ENCODE measurements at places on chromosomes 1 and 21.

DNA sequence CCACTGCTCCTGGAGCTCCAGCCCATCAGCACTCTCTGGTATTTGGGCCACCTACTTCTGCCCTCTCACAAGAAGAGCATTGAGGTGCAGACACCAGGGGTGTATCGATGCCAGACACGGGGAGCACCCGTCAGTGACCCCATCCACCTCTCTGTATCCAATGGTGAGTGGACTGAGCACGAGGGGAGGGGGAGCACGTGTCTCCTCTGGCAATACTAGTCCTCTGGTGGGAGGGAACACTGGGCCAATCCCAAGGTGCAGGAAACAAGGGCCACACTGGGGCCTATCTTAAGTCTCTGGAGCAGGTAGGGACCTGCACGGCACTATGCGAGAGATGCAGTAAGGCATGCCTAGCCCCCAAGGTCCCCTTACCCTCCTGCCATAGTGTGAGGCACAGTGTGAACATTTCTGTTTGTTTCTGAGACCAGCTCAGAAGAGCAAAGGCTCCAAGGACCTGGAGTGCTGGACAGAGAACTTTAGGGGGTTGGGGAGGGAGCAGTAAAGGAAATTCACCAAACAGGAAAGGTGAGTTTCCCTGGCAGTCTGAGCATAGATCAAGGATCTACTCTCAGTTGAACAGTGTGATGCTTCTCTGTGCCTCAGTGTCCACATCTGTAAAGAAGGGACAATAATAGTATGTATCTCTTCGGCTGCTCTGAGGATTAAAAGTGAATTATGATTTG, 2.3 kb downstream of the FCRLB start:
- no peak for DNase-seq

GRCh38 chr1:92481599-92481925, 5.2 kb downstream of the GFI1 start:
- no peak for DNase-seq

DNA sequence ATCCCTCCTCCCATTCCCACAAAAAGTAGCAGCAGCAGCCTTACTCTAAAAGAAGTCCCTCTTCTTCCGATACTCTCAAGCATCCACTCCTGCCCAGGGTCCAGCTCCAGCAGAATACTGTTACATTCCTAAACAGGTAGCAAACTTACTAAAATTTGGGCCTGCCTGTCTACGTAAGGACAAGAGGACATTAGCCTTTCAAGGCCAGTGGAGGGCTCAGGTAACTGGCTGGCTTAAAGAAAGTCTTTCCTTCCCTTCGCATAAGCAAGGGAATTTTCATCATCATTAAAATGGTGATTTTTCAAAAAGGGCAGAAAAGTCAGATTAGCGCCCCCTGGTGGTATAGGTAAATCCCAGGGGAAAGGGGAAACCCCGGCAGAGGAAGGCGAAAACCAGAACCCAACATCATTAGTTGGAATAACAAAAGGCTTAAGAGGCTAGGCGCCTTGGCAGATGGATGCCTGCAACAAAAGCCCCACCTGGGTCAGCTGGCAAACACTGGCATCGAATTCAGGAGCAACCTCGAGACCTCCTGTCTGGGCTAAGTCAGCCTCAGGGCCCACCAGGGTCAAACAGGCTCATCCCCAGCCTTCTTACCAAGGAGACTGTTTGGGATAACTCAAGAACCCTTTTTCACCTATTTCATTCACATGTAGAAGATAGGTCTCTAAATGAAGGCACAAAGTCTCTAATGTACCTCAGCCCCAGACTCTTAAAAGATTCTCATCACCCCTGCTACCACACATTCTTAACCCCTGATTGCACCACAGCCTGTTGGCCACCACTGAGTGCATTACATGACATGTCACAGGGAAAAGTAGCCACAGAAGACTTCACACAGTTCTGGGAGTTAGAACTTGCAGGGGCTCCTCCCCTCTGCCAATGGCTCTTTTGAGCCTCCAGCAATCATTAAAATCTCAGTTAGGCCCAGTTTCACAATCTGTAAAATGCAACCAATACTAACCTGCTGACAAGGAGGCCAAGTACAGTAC, 36.7 kb downstream of the ERI3 start:
- peak; percentile 13 for DNase-seq

- peak; percentile 76 for DNase-seq
Measured at GRCh38 chr1:10733474-10734366, 62.7 kb downstream of the CASZ1 start.

DNA sequence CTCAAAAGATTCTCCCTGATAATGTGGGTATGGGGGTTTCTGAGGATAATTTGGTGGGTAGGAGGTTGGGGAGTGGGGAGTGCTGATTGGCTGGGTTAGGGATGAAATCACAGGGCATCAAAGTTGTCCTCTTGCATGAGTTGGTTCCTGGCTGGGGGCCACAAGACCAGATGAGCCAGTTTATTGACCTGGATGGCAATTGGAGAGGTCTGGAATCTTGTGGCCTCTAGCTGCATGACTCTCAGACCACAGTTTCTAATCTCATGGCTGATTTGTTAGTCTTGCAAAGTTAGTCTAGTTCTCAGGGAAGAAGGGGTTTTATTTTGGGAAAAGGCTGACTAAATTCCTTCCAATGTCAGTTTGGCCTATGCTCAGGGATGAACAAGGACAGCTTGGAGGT, 3.3 kb upstream of the GBP1 start:
- no peak for DNase-seq

GRCh38 chr1:62654744-62655143, 33.4 kb downstream of the DOCK7 start:
- no peak for DNase-seq

GRCh38 chr1:6502000-6502891, 10.8 kb upstream of the PLEKHG5 start:
- no peak for DNase-seq

GRCh38 chr1:182235604-182235951, 156.0 kb downstream of the GLUL start:
- no peak for DNase-seq

DNA sequence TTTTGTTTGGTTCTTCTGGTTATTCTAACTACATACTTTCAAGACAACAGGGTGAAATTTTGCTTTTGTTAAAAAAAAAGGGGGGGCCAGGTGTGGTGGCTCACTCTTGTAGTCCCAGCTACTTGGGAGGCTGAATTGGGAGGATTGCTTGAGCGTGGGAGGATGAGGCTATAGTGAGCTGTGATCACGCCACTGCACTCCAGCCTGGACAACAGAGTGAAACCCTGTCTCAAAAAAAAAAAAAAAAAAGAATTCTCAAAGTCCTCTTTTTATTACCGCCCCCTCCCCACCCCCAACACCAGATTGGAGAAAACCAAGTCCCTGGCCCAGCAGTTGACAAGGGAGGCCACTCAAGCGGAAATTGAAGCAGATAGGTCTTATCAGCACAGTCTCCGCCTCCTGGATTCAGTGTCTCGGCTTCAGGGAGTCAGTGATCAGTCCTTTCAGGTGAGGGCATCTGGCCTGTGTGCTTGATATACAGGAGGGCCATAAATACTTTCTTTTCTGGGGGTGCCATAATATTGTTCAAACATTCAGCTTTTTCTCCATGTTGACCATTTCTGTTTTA, 50.2 kb downstream of the LAMC2 start:
- DNase-seq, result no peak

DNA sequence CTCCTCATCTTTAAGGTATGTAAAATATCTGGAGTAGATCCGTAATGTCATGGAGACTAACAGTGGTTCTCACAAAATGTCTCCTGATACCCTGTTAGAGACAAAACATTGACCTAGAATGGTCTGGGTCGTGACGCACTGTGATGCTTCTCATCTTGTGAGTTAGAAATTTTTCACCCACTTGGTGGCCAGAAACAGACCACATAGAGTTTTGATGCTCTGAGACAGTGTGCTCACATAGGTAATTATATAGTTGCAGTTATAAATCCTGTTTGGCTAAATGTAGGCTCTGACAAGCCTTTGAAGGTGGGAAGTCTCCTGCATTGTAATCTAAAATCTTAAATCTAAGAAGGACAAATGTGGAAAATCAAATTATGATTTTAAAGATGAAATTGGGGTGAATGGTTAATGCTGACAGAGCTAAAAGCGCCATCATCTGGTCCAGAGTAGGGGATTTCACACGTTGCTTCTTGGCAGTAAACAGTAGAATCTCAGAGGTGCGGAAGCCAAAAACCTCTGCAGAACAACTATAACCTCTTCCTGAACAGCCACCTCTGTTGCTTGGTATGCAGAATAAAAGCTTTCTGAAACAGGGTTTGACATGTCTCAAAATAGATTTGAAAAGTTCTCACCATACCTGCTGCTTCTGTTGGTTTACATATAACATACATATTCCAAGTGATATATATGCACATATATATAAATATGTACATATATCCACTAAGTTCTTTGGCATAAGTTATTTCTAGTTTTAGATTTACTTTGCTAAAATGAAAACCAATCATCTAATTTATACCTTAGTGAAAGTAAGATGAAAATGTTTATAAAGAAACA, 17.1 kb downstream of the RPAP2 start:
- peak; percentile 15 for DNase-seq

Data from NCI-H1417 (cell line).